ENCODE measurements at places on chromosomes 16 and 17.

DNA sequence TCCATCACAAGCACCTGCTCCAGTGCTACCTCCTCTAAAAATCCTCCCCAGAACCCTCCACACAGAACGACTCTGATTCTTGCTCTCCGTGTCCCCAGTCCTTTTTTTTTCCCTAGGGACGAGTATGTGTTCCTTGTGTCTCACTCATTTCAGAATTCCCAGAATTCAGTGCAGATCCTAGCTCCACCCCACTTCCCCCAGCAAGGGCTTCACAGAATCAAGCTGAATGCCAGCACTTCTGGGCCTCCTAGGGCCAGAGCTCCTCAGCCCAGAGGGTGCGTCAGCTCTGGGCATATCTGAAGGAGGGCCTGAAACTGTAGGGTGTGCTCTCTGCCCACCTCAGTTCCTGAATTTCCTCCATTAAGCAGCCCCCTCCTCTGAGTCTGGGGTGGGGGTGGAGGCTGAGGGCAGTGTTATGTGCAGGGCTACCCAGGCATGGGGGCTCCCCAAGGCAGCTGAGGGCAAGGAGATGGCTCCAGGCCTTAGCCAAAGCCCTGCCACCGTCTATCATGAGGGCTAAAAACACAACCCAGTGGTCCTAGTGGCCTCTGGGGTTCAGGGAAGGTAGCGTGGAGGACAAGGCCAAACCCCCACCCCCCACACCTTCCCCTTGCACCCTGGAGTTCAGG, 6.5 kb downstream of the UNC119 start:
- no peak for DNase-seq

DNA sequence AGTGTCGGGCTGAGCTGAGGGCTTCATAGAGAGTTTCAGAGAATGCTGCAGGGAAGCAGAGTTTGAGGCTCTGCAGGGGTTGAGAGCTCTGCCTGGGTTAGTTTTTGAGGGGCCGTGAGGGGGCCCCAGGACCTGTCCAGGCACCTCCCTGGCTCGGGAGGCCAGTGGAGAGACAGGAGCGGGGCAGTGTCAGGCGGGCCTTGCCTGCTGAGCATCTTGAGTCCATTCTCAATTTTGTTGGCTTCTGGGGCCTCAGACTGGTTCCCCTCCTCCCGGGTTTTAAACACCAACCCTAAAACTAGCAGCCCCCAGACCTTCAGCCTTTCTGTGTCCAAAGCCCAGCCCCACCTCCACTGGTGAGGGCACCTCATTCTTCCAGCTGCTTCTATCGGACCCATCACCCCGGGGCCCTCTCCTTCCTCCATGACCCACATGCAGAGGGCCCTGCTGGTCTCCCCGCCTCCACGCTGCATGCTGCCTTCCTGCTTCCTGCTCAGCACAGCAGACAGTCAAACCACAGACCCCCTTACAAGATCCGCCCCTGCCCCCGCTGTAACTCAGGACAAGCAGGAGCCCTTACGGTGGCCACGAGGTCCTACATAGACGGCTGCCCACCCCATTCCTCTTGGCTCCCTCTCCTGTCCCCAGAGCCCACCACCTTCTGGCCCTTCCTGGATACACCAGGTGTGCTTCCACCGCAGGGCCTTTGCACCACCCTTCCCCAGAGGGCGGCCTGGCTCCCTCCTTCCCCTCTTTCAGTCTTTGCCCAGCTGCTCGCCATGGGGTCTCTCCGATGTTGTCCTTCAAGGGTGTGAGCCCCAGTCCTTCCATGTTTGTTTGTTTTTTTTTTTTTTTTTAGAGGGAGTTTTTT, 3.8 kb downstream of the RNF213 start:
- DNase-seq, result no peak

GRCh38 chr17:43528319-43528987, 17.7 kb downstream of the ETV4 start:
- DNase-seq, result peak; percentile 38

DNA sequence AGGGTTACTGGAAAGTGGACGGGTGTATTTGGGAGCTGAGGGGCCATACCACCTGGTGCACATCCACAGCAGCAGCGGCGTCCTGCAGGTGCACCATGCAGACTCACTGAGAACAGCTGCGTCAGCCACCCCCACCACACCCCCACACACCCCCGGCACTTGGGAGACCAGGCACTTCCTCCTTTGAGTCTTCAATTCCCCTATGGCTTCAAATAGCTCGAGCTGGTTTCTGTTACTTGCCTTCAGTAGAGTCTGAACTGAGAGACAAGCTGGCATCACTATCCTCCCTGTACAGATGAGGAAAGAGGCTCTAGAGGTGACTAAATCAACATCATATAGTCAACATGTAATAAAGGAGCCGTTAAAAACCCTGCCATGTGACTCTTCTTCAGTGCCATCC, 15.4 kb downstream of the CUEDC1 start:
- no peak for DNase-seq

DNA sequence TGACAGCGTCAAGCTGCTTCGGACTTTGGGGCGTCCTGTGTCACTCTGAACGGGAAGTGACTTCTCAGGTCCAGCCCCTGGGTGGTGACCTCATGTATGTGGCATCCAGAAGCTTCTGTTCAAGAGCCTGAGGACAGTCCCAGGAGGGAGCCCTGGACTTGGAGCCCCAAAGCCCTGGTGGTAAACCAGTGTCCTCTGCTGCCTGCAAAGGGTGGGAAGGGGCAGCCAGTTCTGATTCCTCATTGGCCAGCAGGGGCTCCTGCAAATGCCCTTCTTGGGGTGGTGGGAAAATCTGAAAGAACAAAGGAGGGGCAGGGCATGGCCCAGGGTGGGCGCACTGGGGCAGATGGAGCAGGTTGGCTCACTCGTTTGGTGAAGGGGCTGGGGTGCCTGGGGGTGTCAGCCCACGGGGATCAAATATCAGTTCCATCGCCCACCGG, 1.6 kb downstream of the OSGIN1 start:
- DNase-seq, result no peak

- no peak for DNase-seq
These were observed 25.5 kb downstream of the MYO18A start for GRCh38 chr17:29154516-29155226.

- DNase-seq, result no peak
These were observed 99.9 kb downstream of the SDK2 start for GRCh38 chr17:73544333-73544732.

GRCh38 chr16:61998460-61998859, 37.8 kb downstream of the CDH8 start:
- no peak for DNase-seq

DNA sequence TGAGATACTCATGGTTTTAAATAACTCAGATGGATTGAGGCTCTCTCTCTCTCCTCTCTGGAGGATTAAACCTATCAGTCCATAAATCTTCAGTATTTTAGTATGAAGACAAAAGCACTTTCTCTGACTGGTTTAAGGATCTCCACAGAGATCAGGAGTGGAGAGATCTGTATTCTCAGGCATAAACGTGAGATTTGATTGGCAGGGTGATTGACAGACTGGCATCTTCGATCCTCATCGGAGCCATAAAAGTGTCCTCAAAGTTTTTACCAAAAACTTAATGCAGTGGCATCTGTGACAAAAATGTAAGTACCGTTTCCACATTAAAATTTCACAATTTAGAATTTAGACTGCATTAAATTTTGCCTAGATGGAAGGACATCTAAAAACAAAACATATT, 870.1 kb downstream of the KCNJ2 start:
- no peak for DNase-seq

DNA sequence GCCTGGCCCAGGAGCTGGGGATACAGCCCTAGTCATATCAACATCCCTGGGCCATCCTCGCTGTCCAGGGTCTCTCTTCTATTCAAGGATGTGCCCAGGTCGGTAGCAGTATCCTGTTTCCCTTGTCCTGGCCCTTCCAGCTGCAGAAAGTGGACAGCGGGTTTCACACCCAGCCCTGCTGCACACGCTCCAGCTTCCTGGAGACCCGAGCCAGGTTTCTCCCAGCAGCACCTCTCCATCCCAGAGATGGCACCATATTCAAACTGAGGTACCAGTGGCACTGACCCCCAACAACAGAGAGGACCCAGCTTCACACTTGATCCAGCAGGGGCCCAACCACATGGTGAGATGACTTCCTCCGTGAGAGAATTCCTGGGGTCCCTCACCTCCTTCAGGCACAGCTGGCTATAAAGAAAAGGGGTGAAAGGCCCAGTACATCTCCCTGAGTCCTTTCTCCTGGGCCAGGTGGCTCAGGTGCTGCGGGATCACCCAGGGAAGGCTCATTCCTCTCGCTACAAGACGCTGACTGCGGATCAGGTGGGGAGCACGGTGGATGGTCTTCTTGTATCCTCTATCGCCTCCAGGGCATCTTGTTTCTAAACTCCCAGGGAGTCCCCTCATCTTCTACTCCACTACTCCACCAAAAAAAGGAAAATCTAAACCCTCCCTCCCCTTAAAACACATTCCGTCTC, 1.4 kb downstream of the CUEDC1 start:
- DNase-seq, result no peak

- DNase-seq, result no peak
These were observed 238.7 kb upstream of the ELAC2 start for GRCh38 chr17:13256545-13256944.

GRCh38 chr16:73068541-73069401, 20.8 kb upstream of the ZFHX3 start:
- DNase-seq, result peak; percentile 91

- DNase-seq, result no peak
These were observed 4.3 kb downstream of the KCNJ2 start for GRCh38 chr17:70173681-70174080.

DNA sequence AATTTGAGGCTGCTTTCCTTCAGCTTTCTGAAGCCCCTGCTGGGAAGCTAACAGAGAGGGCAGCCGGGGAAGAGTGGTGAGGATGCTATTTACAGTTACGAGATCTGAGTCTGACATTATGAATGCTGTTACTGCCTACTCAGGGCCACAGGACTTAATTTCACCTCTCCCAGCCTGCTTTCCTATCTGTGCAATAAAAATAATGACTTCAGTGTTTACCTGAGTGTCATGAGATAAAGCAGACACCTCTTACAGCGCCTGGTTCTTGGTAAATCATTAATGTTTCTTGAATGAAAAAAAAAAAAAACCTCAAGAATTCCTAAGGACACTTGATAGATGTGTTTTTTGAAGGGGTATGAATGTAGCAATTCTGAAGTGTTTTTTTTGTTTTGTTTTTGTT, 24.2 kb upstream of the CPHXL start:
- DNase-seq, result no peak

DNA sequence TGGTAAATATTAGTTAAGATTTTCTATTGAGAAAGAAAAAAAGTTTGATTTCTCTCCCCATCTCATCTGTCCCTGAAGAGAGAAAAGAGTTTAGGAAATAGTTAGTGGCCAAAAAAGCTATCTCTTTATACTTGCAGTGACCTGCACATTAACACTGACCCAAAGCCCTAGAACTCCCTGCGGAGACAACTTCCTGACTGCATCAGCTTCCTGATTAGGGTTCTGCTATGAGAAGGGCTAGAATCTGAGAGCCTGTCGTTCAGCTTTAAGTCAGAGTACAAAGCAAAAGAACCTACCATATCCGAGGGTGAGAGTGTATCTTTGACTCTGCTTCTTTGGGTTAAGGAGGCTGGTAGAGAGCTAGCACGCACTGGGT, 24.7 kb downstream of the LIMD2 start:
- no peak for DNase-seq

- no peak for DNase-seq
These were observed 17.2 kb upstream of the CACNG5 start for GRCh38 chr17:66817750-66818149.

- DNase-seq, result no peak
These were observed 51.3 kb downstream of the CCDC42 start for GRCh38 chr17:8693328-8693727.

DNA sequence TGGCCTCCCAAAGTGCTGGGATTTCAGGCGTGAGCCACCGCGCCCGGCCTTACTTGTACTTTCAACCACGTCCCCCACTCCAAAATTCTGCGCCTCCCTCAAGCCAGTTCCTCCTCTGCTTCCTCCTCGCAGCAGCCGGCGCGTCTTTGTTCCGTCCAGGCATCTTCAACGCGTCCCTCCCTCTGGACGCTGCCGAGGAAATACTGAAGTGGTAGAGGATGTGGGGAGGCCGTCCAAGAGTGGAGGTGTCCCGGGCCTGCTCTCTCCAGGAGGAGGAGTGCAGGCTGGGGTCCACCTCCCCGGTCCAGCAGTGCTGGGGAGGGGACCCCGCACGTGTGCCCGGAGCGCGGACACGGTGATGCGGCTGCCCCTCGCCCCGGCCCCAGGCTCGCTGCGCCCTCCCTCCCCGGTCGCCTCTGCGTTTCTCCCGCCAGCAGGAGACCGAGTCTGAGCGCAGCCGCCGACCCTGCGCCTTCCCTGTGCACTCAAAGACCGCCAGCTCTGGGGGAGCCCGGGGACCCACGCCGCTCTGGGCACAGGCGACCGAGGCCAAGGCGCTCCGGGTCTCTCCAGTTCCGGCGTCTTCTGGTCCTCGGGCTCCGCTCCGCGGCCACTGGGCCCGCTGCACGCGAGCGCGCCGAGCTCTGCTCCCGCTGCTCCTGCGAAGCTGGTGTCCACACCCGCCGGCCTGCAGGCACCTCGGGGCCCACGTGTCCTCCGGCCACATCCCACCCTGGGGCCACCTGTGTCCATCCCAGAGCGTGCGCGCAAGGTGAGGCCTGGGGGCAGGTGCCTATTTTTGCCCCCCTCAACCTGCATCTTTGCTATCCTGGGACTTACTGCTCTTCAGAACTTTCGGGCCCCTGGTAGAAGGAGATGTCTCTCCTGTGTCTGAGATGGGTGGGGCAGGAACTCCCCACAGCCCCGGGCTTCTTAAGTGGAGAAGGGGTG, 31.7 kb downstream of the OSBPL7 start:
- DNase-seq, result no peak

- DNase-seq, result no peak
These were observed 239.6 kb downstream of the CDH11 start for GRCh38 chr16:64882078-64882784.

DNA sequence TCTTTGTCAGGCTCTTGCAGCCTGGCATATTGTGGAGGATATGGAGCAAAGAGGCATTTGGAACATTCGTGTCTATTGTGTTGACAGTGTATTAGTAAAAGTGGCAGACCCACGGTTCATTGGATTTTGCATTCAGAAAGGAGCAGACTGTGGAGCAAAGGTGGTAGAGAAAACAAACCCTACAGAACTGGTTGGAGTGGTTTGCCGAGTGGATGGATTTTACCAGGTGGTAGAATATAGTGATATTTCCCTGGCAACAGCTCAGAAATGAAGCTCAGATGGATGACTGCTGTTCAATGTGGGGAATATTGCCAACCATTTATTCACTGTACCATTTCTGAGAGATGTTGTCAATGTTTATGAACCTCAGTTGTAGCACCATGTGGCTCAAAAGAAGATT, 44.5 kb downstream of the EFCAB13 start:
- no peak for DNase-seq

DNA sequence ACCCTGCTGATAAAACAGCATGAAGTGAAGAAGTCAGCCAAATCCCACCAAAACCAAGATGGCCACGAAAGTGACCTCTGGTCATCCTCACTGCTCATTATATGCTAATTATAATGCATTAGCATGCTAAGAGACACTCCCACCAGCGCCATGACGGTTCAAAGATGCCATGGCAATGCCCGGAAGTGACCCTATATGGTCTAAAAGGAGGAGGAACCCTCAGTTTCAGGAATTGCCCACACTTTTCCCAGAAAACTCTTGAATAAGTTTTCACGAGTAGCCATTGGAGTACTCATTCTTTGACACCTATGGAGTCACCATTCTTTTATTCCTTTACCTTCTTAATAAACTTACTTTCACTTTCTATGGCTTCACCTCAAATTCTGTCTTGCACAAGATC, 44.3 kb downstream of the GSG1L start:
- DNase-seq, result no peak

All from RWPE2 (cell line).